ENCODE measurements at places on chromosomes 2 and 18. TPM values are rescaled to one million over a fixed set of nuclear protein-coding genes. Genes with fewer than 3 reads are reported as not detected.

EMILIN2 gene
- 26.8 TPM for total RNA-seq

FAM110C gene
- total RNA-seq = not detected

HOXD8 gene
- total RNA-seq = not detected

GCA gene
- total RNA-seq = 1.7 TPM

ARL6IP6 gene
- total RNA-seq = 7.8 TPM

AFG3L2 gene
- 32.7 TPM for total RNA-seq

LIPG gene
- total RNA-seq = 0.17 TPM

MSTN gene
- total RNA-seq = 0.16 TPM

EMILIN1 gene
- total RNA-seq = 257 TPM
